NCI-H1694 treated with DMSO at 0.1 percent for 48 hours (cell line): ENCODE measurements at places on chromosomes 2 and 18.
A peak's percentile ranks its signal among the peaks of the same experiment; 100 is the strongest.

DNA sequence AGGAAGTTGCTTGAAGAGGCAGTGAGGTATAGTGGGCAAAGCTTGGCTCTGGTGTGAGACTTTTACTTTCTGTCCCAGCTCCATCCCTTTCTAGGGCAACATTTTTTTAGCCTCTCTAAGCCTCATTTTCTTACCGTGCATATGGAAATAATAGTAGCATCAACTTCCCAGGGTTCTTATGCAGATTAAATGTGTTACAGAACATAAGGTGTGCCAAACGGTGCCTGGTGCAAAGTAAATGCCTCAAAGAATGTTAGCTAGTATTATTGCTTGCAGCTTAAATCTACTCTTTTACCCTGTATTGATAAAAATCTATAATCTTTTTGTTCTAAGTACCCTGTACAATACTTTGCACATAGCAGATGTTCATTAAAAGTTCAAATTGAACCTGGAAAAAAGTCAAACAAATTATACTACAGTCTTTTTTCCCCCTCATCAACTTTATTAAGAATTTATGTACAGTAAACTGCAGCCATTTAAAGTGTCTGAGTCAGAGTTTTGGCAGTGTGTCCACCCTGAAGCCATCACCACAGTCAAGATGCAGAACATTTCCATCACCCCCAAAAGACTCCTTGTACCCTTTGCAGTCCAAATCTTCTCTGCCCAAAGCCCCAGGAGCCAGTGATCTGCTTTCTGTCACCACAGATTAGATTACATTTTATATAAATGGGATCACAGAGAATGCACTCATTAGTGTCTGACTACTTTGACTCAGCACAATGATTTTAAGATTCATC, 10.6 kb downstream of the MAPRE2 start:
- no peak for DNase-seq

DNA sequence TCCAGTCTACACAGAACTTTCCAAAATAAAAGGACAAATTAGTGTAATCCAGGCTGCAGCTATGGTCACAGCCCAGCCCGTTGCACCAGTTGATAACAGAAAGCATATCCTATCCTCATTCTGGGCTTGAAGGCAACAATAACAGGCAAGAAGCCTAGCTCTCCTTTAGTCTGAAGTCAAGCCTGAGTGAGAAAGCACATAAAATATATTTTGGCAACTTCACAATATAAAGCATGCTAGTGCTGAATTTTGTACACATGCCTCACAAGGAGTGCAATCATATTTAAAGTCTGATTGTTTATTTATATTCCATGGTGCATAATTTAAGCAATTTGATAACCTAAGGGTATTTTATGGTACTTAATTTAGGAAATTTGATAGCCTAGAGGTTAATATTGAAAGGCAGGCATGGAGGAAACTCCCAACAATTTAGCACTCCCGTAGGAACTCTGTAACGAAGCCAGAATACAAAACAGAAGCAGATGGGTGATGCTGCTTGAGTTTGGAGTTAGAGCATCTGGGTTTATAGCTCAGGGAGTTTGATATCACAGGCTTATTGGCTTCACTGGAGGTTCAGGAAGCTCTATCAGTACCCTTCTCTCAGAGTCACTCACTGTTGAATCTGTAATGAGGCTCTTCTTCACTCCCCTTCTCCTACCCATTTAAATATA, 1199.1 kb upstream of the GYPC start:
- peak; percentile 97 for DNase-seq

GRCh38 chr18:22335731-22336198, 82.0 kb downstream of the CTAGE1 start:
- DNase-seq: no peak

GRCh38 chr2:39504790-39505335, 67.8 kb upstream of the MAP4K3 start:
- DNase-seq: no peak

DNA sequence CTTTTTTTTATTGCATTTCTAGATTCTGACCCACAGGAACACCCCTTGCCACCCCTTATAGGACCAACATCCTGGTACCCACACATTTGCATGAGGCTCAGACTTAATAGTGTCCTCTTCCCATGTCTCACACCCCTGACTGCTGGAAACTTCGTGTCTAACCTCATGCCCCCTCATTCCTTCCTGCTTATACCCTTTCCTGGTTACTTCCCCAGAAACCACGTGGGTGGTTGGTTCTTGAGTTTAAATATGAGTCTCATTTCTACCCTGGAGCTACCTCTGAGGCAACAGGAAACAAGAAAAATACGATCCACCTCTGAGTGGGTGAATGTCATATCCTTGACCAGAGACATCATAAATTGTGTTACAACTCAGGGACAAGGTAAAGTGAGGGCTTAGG, 1.6 kb downstream of the TNP1 start:
- no peak for DNase-seq

DNA sequence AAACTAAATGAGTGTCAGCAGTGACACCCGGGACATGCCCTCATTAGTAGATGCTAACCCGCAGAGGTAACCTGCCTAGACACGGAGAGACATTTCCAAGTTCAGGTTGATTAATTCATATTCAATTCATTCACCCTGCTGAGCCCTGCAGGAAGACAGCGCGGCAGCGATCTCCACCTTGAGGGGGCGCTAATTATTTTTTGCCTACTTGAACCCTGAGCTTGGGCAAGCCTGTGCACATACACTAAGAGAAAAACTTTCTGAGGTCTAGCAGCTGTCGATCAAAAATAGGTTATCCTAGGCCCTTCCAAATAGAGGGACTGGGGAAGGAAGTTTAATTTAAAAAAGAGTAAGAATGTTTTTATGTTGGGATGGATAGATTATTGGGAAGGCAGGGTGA, 1.3 kb upstream of the LYPD6 start:
- DNase-seq: peak; percentile 40

DNA sequence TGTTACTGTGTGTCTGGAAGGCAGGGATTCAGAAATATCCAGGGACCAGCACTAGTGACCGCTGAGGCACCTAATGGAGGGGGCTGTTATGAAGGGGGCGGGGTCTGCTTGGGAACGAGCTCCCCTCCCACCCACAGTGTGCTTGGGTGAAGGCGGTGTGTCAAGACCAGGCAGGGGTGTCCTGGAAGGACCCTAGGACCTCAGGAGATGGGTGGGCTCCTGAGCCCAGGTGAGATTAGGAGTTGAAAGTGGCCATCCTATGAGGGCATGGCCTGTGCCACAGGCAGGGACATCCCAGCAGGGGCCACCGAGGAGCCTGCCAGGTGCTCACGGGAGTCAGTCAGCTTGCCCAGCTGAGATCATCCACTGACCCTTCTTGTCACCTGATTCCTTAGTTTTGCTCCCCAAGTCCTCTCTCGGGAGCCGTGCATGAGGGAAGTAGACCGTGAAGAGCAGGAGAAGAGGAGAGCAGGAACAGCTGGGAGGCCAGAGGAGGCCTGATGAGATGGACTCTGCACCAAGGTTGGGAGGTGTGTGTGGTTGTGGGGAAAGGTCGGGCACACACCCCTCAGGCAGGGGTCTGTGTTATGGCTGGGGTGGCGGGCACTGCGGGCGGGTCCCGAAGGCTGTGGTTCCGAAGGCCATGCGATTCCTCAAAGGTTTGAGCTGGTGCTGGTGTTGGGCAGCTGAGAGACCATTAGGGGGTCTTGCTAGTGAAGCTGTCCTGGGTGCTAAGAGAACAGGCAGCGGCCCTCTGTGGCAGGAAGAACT, 180.9 kb upstream of the HS6ST1 start:
- DNase-seq: no peak

- no peak for DNase-seq
These were observed 54.5 kb upstream of the TMEM163 start for GRCh38 chr2:134773335-134773734.

DNA sequence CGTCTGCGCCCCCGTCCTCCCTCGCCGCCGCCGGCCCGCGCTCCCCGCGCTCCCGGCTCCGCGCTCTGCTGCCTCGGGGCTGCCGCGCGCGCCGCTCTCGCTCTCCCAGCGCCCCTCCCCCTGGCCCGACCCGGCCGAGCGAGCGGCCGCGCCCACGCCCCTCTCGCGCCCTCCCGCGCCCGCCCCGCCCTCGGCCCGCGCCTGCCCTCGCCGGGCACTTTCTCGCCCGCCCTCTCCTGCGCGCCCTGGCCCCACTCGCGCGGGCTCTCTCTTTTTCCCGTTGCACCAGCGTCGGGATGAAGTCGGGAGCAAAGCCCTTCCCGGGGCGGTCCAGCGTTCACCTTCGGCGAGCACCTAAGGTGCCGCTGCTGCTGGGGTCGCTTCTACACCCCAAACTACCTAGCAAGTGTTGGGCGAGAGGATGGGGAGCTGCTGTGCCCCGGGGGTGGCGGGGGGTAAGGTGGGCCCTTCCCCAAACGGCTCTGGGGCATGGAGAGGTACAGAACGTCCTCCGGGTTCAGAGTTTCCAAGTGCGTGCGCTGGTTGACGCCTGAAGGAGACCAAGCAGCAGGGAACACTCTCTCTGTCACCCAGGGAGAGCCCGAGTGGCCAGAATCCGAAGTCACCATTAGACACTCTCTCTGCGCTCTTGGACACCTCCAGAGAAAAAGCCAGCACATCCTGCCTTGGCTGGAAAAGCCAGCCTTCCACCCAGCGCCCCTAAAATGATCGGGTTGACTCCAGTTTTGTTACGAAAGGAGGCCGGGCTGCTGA, at the start of gene COLEC12:
COLEC12 (minus strand) TSS at position 70 of the 774 bp plus-strand sequence. CDS start 187 bp downstream, outside the sequence.
- DNase-seq: no peak

DNA sequence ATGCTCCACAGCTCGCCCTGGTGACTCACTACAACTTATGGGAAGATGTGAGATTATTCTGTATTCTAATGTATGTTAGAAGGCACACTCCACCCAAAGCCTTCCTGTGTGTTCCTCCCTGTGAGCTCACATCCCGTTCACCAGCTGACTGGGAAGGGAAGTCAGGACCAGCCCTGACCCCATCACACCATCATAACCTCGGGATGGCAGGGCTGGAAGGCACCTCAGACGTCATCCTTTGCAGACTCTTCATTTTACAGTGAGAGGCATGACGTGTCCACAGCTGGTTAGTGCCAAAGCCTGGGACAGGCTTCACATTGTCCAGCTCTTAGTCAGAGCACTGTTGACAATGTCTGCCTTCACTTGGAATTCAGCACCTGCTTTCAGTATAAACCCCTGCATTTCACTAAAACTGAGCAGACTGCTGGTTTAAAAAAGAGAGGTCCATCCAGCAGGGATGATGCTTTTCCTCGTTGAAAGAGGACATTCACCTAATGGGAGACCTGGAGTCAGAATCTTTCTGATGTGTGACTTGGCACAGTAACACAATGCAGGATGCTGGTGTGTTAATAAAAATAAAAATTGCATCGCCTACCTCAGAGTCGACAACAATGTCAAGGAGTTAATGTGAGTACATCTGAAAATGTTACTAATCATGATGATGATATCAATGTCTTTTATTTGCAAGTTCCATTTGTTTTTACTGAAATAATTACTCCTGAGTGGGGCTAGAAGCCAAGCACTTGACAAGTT, 418.0 kb upstream of the TNP1 start:
- no peak for DNase-seq

DNA sequence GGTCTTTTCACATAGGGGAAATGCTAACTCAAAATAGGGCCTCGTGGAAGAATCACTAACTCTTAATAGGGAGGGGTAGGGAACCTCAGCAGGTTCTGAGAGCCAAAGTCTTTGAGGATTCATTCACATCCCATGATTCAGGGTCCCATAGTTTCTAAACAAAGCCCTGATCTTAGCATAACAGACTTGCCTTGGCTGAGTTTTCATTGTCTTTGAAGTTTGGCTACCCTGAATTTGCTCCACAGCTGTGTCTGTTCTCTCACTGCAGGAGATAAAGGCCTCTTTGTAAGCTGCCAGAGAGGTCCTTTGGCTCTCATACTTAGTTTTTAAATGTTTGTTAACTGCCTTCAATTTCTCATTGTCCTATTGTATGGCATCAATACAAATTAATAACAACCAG, 54.5 kb downstream of the ZDBF2 start:
- DNase-seq: no peak

- no peak for DNase-seq
These were observed 7.6 kb upstream of the DSG2 start for GRCh38 chr18:31490387-31490786.

GRCh38 chr2:145569108-145569507, 1049.2 kb upstream of the ZEB2 start:
- DNase-seq: no peak

- no peak for DNase-seq
These were observed 231.9 kb downstream of the ALPK2 start for GRCh38 chr18:58396966-58397365.

DNA sequence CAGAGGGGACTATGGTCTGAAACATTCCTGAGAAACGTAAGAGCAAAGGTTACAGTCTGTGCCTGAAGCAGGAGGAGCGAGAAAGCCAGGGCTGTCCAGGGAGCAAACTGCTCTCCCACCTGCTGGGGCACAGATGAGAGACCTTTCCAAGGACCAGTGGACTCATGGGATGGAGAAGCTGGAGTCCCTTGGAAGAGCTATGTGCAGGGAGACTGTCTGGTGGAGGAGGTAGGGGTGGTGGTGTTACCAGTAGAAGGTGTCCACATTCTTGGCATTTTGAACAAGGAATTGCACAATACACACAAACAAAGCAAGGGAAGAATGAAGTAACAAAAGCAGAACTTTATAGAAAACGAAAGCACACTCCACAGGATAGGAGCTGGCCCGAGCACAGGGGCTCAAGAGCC, 97.9 kb upstream of the CYRIA start:
- DNase-seq: no peak

- no peak for DNase-seq
These were observed 65.7 kb upstream of the CNGA3 start for GRCh38 chr2:98280376-98281102.
